ENCODE measurements at places on chromosomes 13 and 19.

- no peak for DNase-seq
These were observed 10.9 kb downstream of the APOC1 start for GRCh38 chr19:44925114-44925891.

DNA sequence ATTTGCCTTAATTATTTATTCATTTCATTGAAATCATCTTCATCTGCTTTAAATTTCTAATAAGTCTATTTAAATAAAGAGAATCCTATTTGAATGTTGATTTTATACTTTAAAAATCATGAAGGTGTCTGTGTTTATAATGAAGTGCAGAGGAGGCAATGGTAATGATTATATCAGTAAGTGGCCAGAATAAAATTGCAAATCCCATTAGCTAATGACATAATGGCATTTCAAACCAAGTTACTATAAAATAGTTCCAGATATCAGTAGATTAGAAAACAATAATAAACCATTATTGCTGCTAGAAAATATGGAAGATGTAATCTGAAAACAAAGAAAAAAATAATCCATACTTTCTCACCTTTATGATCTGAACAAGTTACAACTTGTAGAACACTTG, 647.8 kb upstream of the KLHL1 start:
- DNase-seq: no peak

- no peak for DNase-seq
These were observed 783.6 kb downstream of the UQCRFS1 start for GRCh38 chr19:28429356-28429755.

GRCh38 chr13:109985871-109986450, 199.6 kb upstream of the IRS2 start:
- no peak for DNase-seq

DNA sequence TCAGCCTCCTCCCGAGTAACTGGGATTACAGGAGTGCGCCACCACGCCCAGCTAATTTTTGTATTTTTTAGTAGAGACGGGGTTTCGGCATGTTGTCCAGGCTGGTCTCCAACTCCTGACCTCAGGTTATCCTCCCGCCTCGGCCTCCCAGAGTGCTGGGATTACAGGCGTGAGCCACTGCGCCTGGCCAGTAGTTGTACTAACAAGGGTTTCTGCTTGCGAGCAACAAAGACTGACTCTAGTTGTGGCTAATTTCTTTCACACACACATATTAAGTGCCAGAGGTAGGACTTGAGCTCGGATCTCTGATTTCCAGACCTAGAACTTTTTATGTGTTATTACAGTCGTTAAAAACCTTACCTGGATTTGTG, 635 bp upstream of the PCCA start:
- DNase-seq: no peak

DNA sequence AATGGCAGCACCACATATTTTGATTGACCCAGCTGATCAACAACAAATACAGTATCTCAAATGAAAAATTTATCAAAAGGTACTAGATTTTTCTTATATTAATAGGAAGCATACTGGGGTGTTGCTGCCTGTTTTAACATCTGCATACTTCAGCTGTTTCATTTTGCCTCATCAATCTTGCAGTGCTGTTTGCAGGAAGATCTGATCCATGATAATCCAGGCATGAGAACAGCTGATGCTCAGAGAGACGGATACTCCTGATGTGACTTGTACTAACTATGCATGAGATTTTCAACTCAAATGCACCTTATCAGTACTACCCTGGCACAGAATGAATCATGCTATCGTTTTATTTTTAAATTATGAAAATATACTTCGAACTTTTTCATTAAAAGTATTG, 2136.8 kb downstream of the PCDH9 start:
- no peak for DNase-seq

DNA sequence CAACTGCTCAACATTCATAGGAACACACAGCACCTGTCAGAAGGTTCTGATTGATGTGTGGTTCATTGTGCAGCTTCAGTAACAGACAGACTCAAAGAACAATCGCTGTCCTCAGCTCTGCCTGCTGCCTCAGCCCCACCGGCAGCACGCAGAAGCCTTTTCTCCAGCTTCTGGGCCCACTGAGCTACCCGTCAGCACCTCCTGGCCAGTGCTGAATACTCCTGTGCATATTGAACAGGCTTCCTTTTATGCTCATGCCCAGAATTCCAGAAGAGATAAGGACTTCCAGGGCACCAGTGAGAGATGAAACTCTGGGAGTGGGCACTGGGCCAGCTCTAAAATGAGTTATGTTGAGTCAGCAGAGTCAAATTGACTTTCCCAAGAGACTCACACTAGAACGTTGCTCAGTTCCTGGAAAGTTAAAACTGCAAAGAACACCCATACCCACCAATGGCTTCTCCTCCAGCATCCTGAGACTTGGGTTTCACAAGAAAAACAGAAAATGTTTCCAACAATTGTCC, 119.3 kb downstream of the COL4A1 start:
- no peak for DNase-seq

DNA sequence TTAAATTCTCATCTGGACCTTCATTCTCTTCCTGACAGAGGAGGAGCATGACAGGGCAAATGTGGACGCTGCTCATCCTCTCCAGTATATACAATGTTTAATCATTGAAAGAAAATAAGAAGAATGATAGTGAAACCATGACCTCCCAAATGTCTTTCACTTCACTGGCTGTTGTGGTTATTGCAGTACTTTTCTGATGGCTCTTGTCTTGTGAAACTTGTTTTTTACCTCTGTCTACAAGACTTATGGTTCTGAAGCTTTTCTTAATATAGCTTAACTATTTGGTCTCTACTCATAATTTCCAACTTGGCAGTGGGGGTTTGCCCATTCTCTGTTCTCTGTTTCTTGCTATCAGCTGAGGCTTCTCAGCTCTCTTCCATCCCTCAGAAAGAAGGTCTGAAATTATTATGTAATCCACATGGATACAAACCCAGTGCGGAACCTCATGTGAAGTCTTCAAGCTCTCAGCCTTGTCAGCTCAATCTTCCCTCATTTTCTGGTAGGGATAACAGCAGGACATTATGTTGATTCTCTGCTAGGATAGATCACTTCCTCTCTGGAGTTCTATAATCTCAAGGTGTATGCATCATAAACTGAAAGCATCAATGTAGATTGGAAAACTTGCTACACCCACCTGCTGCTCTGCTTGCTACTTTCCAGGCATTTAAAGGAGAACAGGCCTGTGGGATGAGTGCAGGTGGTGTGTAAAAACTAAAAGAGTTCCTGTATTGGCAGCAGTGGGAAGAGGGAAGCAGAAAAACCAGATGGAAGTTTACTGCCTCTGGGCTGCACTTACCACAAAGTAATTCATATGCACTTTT, 250.3 kb upstream of the HTR2A start:
- no peak for DNase-seq

DNA sequence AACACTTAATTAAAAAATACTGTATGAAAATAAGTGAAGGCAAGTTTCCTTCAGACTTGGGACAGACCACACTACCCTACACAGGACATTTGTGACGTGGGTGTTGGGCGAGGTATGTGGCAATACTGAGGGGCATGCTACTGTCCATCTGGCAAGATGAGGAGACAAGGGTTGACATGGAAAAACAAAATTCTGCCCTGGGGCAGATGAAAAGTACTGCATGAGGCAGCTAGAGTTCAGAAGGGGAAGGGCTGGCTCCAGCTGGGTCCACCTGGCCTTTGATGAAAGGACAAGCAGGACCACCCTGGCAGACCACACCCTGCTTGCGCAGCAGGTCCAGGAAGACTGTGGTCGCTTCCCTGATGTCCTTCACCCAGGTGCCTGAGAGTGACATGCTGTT, 43.2 kb downstream of the LATS2 start:
- DNase-seq: no peak

DNA sequence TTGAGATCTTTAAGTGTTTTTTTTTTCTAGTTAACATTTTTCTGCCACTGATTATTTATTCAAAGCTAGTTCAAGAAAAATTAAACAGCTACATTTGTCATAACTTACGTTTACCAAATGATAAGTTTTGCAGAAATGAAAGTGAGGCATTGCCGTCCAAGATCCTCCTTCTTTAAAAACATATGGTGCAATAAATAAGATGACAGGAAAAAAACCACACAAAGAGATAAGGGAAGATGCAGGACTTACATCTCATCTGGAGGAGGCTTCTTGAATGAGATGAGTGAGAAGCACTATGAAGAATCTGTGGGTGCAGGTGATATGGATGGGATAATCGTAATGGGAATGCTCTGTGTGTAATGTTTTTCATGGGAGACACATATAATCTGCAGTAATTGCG, 12.4 kb downstream of the TNFSF13B start:
- no peak for DNase-seq

DNA sequence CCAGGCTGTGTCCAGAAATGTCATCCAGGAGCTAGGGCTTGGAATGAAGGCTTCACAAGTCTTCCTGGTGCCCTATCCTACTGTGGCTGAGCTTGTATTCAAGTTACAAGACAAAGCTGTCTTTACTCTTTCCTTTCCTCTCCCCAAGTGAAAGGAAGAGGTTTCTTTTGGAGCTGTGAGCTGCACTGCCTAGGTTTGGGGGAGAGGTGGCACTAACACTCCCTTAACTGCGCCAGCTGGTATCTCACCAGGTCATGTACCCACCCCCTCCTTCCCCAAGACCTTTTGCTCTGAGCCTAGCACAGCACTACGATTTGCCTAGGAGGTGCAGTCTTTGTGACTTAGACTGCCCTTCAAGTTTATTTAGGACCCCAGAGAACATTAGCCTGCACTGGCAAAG, 2053.6 kb upstream of the PRR20A start:
- no peak for DNase-seq

GRCh38 chr13:91248249-91248648, 99.2 kb upstream of the MIR17HG start:
- DNase-seq: no peak
